ENCODE measurements at places on chromosomes 5 and 9. TPM values are rescaled to one million over a fixed set of nuclear protein-coding genes. Genes with fewer than 3 reads are reported as not detected.
A peak's percentile ranks its signal among the peaks of the same experiment; 100 is the strongest.

DNA sequence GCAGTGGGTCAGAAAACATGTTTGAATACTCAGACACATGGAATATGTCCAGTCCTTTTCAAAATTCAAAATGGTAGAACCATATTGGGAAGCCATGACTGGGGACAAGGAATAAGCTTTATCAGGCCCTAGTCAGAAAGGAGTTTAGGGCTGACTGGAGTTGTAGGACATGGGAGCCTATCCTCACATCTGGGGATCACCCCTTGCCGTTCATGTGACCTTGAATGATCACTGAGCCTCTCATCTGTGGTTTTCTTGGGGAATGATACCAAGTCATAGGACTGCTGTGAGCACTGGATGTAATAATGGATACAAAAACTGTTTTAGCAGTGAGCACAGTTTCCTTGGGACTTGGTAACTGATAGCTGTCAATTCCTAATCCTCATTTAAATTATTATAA lies 84.7 kb downstream of the IQGAP2 start:
- no peaks in the 10 kb centered on the region for H3K36me3 ChIP-seq
- no peak overlapping the region for H3K4me3 ChIP-seq
- H3K27me3 ChIP-seq: no peaks in the 10 kb centered on the region

DNA sequence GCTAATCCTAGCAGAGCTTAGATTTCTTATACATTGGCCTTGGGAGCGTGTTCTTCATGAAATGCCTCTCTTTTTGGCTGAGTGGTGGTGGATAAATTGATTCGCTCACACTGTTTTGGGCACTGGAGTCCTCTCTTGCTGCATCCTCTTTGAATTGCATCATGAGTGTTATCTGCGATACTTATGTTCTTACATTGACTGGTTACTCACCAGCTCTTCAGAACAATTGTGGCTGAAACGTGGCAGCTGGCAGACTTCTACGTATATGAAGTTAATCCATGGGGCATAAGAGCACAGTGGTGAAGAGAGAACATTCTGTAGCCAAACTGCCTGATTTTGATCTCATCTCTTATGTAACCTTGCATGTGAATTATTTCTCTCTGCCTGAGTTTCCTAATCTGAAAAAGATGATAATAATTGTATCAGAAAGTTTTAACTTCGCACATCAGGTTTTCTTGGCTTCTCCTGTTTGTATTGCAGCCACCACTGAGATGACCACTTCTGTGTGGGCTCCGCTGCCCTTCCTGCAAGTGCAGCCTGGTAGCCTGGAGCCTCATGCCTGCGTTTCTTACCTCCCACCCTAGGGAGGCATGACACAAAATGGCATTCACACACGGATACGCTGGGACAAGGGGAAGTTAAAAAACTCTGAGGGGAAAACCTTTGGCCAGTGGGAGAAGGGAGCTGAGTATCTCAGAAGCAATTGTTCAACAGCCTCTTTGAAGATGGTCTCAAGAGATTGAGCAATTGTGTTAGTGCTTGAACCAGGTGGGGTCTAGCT lies 295.2 kb downstream of the ARHGAP26 start:
- no peaks in the 10 kb centered on the region for H3K27me3 ChIP-seq
- DNase-seq: no peak
- H3K4me3 ChIP-seq: no peak overlapping the region
- H3K27ac ChIP-seq: no peak overlapping the region

Gene ANKRD18A
- total RNA-seq: 8.4 TPM

- H3K27ac ChIP-seq: no peak overlapping the region
- peak; percentile 64 for DNase-seq
- peaks cover 9% of the 10 kb centered on the region for H3K36me3 ChIP-seq
These were observed 17.2 kb downstream of the TENT4A start for GRCh38 chr5:6730407-6730806.

DNA sequence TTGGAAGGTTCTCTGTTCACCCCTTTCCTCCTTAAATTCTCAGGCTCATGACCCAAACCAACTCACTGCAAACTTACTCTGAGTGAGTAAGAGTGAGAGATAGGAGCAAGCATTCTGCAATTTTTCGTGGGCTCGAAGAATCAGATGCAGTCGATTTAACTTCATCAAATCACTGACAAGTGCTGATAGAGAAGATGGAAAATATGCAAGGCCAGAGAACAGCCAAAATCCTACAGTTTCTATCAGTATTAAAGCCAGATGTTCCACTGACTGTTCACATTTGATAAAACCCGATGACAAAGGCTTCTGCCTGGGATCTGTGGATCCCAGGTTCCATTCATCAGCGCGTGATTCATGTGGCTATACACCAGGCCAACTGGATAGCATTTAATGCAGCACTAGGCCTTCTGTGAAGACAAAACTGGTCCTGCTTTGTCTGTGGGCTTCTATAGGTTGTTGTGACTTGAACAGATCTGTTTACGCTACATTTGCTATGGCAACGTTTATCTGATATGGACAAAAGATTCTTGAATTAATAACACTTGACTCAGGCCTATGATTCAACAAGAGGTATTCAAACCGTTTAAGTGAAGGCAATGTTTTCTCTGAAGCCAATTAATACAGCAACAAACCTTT lies 251.2 kb downstream of the NFIB start:
- no peaks in the 10 kb centered on the region for H3K27me3 ChIP-seq
- H3K4me3 ChIP-seq: no peak overlapping the region
- no peaks in the 10 kb centered on the region for H3K4me1 ChIP-seq
- no peak for DNase-seq

- no peak for DNase-seq
- H3K4me1 ChIP-seq: no peaks in the 10 kb centered on the region
- no peaks in the 10 kb centered on the region for H3K27me3 ChIP-seq
- H3K27ac ChIP-seq: no peak overlapping the region
- no peak overlapping the region for H3K4me3 ChIP-seq
These were observed 14.7 kb upstream of the TMEM174 start for GRCh38 chr5:73158313-73158712.

- no peaks in the 10 kb centered on the region for H3K27me3 ChIP-seq
- no peaks in the 10 kb centered on the region for H3K4me1 ChIP-seq
- no peak overlapping the region for H3K27ac ChIP-seq
- no peaks in the 10 kb centered on the region for H3K36me3 ChIP-seq
- DNase-seq: peak; percentile 19
These were observed 35.8 kb downstream of the PHF2 start for GRCh38 chr9:93612052-93612795.

Measured in endodermal cell (in vitro differentiated cells).